Stimulated activated CD4-positive, alpha-beta T cell treated with anti-CD3 and anti-CD28 coated beads, Interleukin-4, amount 100 ng/mL, for 24 hours (primary cell): ENCODE measurements at places on chromosomes 3 and 15.

DNA sequence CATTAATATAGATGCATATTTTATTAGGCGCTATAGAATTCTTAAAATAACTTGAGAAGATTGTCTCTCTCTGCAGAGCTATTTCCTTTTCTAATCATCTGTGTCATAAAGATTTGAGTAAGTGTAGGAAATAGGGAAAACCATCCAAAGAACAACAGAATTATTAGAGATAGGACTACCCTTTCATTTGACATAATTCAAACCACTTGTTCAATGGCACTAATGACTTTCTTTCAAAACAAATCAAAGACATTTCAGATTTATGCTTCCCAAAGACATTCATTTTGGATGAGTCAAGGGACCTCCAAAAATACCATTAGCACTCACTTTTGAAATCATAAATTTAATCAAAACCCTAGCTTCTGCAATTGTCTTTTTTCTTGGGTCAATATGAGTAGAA is 29.5 kb downstream of the PRICKLE2 start:
- no peak for DNase-seq

GRCh38 chr3:133894353-133895207 is 1.1 kb downstream of the RAB6B start:
- DNase-seq: no peak

DNA sequence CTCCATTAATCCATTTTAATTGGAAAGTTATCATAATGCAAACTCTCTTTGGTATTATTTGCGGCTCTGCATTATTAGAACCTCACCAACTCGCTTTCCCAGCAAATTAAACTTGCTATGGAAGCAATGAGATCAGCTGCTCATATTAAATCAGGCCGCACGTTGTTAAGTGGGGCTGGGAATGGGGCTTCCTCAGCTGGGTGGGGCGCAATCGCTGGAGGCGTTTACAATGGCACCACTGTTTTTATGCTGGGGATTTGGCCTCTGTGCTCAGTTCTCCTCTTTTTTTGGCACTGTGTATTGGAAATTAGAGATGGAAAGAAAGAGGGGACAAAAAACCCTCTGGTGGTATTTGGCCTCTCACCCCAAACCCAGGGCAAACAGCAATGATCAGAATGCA is 72.2 kb downstream of the RPLP1 start:
- no peak for DNase-seq

DNA sequence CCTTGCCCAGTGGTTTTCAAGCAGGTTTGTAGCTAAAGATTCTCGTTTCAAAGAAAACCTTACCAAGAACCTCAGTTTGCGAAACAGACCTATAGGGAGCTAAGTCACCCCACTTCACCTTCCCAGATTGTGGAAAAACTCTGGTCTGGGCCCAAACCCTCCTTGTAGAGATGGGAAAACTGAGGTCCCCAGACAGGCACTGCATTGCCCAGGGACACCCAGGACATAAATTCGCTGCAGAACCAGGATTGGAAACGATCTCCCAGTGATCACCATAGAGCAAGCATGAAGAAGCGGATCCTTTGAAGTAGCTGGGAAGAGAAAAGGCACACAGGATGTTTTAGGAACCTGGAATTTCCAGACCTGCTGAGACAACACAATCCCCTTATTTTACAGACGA is 85.6 kb upstream of the PIAS1 start:
- no peak for DNase-seq

DNA sequence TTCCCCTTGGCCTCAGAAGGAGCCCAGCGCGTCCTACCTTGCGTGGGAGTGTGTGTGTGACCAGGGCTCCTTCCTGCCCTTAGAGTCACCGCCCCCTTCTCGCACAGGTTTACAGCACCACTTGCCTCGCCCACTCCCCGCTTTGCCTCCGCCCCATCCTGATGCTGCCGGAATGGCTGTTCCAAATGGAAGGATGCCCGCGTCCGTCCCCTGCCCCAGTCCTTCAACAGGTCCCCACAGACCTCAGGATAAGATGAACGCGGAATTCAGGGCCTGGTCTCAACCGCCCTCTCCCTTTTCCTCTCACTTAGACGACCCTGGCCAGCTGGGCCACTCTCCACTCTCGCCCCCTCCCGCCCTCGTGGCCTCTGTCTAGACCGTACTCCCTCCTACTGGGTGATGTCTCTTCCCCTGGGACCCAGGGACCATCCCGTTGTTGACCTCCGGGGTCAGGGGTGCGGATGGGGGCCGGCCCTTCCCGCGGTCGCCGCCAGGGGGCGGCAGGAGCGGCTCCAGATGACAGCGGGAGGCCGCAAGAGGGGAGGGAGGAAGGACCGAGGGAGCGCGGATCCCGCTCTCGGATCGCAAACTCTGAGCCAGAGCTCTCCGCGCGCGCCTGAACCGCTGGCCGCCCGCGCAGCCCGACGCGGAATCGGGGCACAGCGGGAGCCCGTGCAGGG is at the start of gene THSD4:
Gene THSD4 (plus strand): TSS at position 585 of the 680 bp plus-strand sequence.
- peak; percentile 58 for DNase-seq

DNA sequence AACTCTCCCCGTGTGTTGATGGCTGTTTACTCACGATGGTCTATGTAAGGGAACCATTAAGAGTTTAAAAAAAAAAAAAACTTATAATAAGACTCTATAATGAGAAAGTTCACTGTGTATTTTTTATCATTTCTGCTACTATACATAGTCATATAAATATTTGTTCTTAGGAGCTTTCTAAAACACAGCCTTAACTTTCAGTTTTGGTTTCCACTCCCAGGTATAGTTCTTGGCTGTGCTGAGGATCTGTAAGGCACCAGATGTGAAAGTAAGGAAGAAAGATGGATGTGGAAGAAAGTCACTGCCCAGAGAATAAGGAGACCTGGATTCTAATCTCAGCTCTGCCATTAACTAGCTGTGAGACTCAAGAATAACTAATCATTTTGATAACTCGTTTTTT is 101.9 kb upstream of the THBS1 start:
- DNase-seq: no peak

- DNase-seq: no peak
Observed at GRCh38 chr3:115659253-115660220, 36.2 kb downstream of the GAP43 start.

GRCh38 chr3:52834871-52835501 is at the start of gene MUSTN1:
Gene MUSTN1, minus strand, starts transcription at chr3:52835019. Its CDS starts 71 bp downstream, at chr3:52834948.
- no peak for DNase-seq

DNA sequence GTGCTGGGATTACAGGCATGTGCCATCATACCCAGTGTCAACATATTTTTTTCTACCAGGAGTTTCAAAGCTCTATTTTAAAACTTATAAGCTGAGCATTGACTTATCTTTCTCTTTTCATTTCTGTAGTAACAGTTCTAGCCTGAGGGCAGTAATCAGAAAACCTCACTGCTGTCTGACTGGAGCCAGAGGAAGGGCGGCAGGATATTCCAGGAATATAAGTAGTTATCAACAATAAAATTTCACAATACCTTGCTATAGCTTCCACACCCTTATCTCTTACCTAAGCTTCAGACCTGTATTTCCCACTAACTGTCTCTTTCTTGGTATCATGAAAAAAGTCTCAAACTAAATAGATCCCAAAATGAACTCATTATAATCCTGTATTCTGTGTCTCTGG is 5.1 kb upstream of the NEDD4 start:
- DNase-seq: no peak

GRCh38 chr15:48962662-48963523 is 826 bp downstream of the SHC4 start:
- DNase-seq: no peak

GRCh38 chr3:183563536-183563874 is 8.0 kb upstream of the KLHL6 start:
- DNase-seq: no peak

DNA sequence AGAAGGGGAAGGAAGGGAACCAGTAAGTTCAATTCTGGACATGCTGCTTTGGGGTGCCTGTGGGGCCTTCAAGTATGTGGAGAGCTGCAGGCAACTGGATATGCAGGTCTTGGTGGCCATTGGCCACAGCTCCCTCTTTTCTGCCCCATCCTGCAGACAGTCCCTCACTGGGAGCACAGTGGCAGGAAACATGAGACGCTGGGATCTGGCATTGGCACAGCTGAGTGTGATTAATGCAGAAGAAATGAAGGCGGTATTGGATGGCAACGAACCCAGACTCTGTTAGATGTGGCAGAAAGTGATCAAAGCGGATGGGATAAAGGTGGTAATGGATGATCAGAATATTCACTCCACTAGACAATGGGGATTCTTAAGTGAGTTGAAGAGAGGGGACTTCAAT is 23.2 kb upstream of the VPS8 start:
- DNase-seq: no peak

DNA sequence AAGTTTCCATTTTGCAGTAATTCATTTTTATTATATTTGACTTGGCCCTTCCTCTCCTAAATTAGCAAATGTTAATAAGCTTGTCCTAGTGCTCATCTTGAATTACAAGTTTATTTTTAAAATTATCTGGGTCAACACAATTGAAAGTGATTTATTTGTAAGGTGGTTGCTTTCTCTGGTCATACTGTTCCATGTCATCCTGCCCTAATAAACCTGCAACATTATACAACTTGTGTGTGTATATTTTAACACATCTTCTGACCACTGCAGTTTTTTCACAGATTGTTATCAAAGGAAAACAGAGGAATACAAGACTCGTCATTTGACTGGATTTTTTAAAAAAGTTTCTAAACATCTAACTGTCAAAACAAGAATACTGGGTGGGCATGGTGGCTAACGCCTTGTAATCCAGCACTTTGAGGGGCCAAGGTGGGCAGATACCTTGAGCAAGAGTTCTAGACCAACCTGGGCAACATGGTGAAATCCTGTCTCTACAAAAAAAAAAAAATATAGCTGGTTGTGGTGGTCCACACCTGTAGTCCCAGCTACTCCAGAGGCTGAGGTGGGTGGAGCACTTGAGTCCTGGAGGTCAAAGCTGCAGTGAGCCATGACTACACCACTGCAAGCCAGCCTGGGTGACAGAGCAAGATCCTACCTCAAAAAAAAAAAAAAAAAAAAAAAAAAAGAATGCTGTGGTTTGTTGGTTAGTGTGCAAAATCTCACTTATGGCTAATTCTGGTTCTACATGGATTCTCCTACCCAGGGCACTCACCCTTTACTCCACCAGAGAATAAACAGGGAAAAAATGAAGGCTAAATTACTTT is 5.0 kb upstream of the LRRFIP2 start:
- no peak for DNase-seq

- DNase-seq: no peak
Observed at GRCh38 chr3:155270485-155271342, 22.8 kb downstream of the STRIT1 start.

- no peak for DNase-seq
Observed at GRCh38 chr3:15318661-15319060, 13.7 kb downstream of the SH3BP5 start.

GRCh38 chr15:66684136-66684681 is 17.8 kb upstream of the SMAD6 start:
- DNase-seq: no peak

GRCh38 chr3:186477876-186478275 is 66.3 kb downstream of the CRYGS start:
- no peak for DNase-seq

GRCh38 chr3:60045686-60046085 is 995.9 kb upstream of the CFAP20DC start:
- no peak for DNase-seq

DNA sequence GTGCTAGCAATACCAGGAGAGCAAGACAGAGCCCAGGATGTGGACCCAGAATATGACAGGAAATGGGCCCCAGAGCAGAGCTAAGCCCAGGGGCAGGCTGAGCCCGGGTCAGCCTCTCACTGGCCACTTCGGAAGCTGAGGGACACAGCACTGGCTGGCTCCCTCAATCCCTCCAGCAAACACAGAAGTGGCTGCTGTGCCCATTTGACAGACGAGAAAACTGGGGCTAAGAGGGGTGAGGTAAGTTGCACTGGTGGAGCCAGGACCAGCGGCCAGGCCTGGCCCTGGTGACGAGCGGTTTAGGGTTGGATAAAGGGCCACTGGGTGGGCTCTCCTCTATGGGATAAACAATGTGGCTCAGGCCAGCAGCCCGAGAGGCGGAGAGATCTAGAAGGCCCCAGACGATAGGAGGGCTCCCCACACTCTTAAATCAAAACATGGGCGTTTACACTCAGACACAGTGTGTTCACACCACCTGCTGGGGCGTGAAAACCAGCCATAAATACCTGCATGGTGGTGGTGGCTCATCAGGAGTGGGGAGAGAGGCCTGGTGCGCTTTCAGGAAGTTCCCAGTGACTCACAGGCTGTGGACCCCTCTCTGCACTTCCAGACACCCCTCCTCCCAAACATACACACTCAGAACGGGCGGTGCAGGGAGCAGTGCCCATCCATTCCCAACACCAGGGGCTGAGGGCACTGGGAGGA is 12.0 kb upstream of the LINGO1 start:
- DNase-seq: no peak

DNA sequence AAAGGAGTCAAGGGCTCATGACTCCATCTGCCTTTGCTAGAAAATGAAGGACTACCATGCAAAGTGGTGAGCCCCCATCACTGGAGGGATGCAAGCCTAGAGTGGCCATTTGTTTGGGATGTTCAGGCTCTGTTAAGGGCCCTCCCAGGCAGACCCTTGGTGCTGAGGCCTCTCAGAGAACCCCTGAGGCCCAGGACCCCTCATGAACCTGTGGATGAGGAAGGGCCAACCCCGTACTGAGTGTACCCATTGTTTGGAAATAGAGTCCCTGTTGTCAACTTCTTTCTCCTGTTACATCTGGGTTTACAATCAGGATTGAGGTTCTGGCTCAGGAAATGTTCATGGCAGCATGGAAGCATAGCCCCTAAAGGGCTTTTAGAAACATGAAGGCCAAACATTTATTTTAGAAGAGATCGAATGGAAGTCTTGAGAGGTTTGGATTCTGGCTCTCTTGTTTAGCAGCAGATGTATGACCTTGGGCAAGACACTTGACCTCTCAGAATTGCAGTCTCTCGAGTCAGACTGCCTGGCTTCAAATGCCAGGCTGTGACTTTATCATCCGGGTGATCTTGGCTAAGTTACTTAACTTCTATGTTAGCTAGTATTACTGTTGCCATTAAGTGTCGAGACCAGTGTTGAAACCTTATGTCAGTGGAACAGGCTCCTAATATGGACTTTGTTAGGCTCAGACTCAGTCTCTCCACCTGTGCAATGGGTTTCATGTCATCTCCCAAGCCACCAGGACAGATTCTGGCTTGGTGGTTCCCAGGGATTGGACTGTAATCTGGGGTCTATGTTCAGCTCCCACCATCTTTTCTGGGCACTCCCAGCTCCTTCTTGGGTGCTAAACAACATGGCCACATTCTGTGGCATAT is 12.4 kb downstream of the ITGA11 start:
- no peak for DNase-seq

DNA sequence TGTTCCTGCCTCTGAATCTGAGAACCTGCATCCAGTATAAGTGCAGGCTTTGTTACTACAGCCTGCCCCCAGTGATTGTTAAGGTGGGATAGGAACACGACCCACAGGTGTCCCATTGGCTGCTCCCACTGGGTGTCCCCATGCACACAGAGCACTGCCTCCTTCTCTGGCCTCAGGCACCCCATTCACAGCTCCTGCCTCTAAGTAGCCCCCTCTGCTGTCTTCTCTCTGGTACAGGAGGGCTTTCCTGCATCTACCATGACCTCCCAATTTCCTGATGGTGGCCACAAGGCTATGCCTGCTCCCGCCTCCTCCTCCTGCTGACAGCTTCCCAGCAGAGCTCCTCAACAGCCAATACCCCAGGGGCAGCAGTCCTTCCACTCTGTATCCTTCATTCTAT is 238.6 kb upstream of the TMC3 start:
- DNase-seq: no peak
